ENCODE measurements at places on chromosomes 2 and 18. TPM values are rescaled to one million over a fixed set of nuclear protein-coding genes. Genes with fewer than 3 reads are reported as not detected.

DNA sequence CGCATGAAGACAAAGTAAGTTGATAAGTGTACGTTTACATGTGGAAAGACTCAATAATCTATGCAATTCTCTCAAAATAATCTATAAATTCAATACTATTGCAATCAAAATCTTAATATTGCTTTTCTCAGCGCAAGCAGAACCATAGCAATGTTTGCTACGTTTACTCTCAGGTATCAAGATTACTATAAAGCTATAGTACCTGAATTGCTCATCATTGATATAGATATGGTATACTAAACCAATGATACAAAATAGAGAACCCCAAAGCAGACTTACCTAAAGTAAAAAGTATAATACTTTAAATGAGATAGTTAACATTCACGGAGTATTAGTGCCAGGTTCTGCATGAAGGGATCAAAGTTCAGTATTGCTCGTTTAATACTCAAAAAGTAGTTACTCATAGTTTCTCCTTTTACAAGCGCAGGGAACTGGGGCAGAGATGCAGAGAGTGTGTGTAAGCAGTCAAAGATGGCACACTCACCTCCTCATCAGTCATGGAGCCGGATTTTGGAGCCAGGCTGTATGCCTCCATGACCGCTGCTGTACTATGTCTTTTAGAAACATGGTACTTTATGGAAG lies 391.0 kb upstream of the ID2 start:
- DNase-seq = no peak

- DNase-seq = no peak
Observed at GRCh38 chr2:191376981-191377629, 131.9 kb downstream of the MYO1B start.

GRCh38 chr2:108927936-108928659 lies 60.9 kb downstream of the EDAR start:
- DNase-seq = no peak

- DNase-seq = peak; percentile 10
Observed at GRCh38 chr2:86337244-86337835, at the start of gene REEP1. Gene REEP1 (minus strand): TSS chr2:86337626. CDS start chr2:86337510, 116 bp downstream.

DNA sequence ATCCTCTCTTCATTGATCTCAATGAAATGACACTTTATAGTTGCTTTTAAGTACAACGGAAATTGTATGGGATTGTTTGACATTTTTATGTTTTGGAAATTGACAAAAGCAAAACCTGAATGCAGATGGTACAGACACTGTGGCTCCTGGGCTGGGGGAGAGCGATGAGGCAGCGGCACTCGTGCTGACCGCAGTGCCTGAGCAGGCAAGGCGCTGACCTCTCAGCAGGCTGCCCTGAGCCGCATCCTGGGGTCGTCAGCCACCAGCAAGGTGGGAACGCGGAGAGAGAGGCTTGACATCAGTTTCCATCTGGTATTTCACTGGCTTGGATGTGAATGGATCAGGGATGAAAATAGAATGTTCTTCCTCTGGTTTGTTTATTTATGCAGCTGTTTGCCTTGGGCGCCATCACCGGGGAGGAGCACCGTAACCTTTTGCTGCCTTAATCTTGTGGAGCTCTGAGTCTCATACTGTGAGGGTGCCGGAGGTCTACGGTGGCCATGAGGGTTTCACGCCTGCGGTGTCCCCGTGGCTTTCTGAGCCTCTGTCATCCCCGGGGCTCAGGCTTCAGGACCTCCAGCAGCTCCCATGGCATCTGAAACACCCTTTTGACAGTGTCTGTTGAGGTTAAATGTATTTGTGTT lies 94.8 kb upstream of the TPO start:
- DNase-seq = no peak

SIGLEC15 gene
- polyA plus RNA-seq = 0.33 TPM

G6PC2 gene
- polyA plus RNA-seq = 0.09 TPM

Measured in left lung (tissue), 14 donors.